ENCODE measurements at places on chromosomes 11 and 22.
A peak's percentile ranks its signal among the peaks of the same experiment; 100 is the strongest.

DNA sequence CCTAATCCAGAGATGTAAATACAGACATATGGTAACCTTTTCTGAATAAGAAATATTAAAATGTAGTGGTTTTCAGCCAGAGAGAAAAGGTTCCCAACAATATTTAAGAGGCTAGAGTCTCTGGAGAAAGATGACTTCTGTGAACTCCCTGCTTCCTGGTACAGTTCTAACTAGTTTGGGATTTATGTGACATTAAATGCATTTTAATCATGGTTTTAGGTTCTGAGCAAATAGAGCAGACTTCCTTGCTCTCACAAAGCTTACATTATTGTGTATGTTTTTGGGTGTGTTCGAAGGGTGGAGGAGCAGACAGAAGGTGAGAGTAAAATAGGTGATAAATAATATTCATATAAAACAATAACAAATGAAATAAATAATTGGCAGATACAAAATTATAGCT is 250.1 kb upstream of the LUZP2 start:
- DNase-seq: no peak

- no peak for DNase-seq
Observed at GRCh38 chr11:35039076-35039475, 99.9 kb upstream of the CD44 start.

DNA sequence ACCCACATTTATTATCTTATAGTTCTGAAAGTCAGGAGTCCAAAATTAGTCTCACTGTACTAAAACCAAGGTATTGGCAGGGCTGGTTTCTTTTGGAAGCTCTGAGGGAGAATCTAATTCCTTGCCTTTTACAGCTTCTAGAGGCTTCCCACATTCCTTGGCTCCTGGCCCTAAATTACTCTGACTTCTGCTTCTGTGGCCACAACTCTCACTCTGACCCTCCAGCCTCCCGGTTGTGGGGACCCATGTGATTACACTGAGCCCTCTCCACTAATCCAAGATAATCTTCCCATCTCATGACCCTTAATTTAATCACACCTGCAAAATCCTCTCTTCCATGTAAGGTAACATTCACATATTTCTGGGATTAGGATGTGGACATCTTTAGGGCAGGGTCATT is 110.9 kb downstream of the ARL14EP start:
- DNase-seq: no peak

GRCh38 chr11:24837112-24837511 is 340.3 kb downstream of the LUZP2 start:
- no peak for DNase-seq

DNA sequence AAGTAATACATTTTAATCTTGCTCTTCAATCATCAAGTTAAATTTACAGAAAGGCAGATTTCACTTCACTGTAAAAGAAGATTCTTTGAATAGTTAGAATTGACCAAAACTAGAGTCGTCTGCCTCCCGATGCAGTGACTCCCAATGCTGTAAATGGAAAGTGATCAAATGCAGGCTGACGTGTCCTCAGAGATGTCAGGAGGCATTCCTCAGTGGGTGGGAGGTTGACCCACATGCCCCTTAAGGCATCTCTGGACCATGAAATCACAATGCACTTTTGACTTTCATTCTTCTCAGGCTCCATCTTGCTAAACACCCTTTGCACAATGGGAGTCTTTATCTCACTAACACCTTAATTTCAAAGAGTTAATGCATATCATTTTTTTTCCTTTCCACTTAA is 19.0 kb upstream of the CECR2 start:
- DNase-seq: no peak

DNA sequence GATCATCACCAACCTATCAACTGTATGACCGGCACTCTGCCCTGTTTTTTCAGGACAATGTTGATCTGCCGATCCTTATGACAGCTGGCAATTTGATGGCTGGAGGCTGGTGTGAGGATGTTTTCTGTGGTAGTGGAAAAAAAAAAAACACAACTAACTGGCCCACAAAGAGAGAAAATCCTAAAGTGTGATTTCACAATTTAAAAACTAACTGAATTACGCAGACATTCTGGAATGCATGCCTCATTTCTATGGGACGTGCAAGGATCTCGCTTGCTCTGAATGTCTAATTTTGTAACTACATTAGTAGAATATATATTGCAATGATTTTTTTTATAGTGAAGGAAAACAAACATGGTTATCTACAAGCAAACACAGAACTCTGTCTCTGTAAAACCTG is 590.5 kb downstream of the ETS1 start:
- peak; percentile 55 for DNase-seq

GRCh38 chr11:109112821-109113280 is 309.1 kb upstream of the C11orf87 start:
- DNase-seq: no peak

DNA sequence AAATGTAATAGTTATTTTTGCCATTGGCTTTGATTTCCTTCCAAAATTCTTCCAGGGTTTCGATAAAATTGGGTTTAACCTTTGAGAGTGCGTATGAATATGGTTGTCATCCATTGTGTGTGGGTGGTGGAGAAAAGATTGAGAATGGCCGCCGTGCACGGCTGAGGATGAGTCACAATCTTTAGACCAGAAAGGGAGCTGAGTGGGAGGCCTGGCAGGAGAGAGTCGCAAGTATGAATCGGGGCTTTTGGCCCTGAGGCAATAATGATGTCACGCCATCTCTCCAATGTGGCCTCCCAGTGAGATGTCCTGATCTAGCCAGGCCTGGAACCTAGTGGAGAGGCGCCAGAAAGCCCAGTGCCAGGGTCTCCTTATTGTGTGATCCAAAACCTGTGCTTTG is 33.1 kb upstream of the SMPD1 start:
- DNase-seq: peak; percentile 46

GRCh38 chr11:78063440-78064181 is at the start of gene THRSP:
Gene THRSP (plus strand): TSS chr11:78063861. CDS start chr11:78063882, 21 bp downstream.
- no peak for DNase-seq

DNA sequence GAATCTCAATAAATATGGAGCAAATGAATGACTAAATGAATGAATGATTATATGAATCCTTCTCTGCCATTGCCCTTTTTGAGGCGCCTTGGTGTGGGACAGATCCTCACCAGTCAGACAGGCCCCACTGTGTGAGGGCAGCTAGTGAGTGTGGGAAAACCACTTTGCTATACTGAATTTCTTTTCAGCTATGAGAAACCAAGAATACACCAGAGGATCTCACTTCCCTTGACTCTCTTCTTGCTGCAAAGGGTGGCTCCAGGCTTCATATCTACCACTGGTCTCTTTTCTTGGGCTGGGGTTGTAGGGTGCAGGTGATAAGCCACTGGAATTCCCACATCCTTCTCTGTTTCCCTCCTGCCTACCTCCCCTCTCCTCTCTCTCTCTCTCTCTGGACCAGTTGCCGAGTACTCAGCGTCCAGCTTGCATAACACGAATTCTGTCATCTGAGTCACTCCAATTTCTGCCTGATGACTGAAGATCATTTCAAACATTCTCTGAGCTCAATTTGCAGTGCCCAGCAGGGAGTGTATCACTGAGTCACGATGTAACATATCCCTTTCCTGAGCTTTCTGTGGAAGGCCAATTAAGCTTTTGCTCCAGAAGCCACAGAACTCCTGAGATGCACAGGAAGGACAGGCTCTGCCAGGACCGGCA is 304.3 kb upstream of the NCAM1 start:
- DNase-seq: peak; percentile 89

Measured in HS-5 (cell line).